ENCODE measurements at places on chromosomes 11 and 22.

GRCh38 chr11:73306069-73306841 is 1.8 kb upstream of the ARHGEF17 start:
- DNase-seq, result no peak

GRCh38 chr11:95414217-95414616 is 183.2 kb upstream of the SESN3 start:
- DNase-seq, result no peak

DNA sequence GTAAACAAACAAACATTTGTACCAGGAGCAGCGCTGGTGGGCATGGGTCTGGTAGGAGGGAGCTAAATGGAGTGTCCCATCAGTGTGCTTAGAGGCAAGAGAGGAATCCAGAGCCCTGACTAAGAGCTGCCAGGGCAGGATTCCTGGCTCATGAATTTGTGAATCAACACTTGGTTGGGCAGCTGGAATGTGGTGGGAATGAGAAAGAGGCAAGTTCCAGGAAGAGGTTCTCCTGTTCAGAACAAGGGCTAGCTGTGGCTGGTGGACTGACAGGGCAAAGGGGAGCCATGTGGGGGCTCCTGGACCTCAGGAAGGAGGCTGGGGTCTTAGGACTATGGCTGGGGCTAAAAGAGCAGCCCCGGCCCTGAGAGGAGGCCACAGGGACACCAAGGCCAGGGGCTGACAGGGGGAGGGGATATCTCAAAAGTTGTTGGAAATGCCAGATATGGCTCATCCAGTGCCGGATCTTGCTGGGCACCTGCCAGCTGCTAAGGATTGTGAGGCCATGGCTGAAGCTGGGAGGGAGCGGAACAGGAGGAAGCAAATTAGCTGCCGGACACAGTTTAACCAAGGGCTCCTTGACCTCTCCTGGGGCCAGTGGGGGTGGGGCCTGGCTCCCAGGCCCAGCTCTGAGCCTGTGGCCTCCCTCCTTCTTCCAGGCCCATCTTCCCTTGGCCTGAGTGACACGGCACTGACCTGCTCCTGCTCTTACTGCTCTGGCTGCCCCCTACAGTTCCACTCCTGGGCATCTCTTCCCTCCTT is 14.6 kb upstream of the P2RY6 start:
- DNase-seq, result no peak

- DNase-seq, result no peak
These were observed 19.5 kb upstream of the TPH1 start for GRCh38 chr11:18065572-18065971.

- DNase-seq, result no peak
These were observed 174.2 kb downstream of the NTM start for GRCh38 chr11:131544591-131544990.

DNA sequence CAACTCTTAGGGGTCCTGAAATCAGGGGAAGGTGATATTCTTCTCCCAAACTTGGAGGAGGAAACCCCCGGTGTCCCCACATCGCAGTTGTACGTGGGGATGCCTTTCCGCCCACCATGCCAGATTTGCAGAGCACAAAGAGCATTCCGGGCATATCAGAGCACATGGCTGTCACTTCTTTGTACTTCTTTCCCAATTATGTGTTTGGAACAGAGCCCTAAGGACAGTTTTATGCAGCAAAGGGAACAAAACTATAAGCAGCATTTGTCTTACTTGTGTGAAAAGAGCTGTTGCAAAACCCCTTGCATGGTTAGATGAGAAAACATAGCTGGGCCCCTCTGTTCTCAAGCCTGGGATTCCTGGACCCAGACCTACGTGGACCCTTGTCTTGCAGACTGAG is 41.2 kb downstream of the NTM start:
- no peak for DNase-seq

GRCh38 chr22:49627217-49628181 is 200.2 kb downstream of the BRD1 start:
- DNase-seq, result no peak

Data from esophagus squamous epithelium (tissue), 5 donors.